T-helper 2 cell (primary cell): ENCODE measurements at places on chromosomes 13 and 19.
A peak's percentile ranks its signal among the peaks of the same experiment; 100 is the strongest.

DNA sequence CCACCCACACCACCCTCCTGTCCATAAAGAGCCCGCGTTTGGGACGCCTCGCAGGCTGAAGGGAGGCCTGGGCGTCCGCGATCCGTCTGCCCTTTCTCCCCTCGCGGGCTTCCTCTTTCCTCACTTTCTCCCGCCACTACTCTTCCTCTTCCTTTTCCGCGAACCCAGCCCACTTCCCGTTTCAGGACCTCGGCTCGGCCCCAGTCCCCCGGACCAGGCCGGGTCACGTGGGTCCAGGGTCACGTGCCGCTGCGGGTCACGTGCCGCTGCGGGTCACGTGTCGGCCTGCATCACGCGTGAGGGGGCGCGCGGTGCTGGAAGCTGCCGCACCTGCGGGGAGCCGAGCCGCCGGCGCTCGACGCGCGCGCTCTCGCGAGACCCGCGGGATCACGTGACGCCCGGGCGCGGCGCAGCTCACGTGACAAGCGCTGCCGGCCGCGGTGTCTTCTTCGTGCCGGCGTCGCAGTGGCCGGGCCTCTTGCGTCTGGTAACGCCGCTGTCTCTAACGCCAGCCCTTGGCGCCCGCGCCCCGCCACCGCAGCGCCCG is at the start of gene LAMP1:
LAMP1 (plus strand) TSS at position 417 of the 547 bp plus-strand sequence. CDS start 196 bp downstream, outside the sequence.
- peak; percentile 99 for DNase-seq

- DNase-seq = no peak
These were observed 7.8 kb upstream of the CEBPG start for GRCh38 chr19:33365691-33366090.

DNA sequence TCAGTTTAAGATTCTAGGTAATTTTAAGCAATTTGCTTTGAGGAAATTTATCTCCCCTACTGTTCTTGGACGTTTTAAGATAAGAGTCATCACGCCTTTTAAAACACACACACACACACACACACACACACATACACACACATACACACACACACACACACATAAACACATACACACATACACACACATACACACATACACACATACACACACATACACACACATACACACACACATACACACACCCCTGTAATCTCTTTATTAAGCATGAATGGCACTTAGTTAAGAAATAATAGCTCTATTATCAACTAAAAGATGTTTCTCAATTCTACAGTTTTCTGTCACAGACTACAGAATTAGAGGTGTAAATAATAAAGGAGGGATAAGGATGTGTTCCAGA is 49.2 kb downstream of the EFNB2 start:
- DNase-seq = no peak

DNA sequence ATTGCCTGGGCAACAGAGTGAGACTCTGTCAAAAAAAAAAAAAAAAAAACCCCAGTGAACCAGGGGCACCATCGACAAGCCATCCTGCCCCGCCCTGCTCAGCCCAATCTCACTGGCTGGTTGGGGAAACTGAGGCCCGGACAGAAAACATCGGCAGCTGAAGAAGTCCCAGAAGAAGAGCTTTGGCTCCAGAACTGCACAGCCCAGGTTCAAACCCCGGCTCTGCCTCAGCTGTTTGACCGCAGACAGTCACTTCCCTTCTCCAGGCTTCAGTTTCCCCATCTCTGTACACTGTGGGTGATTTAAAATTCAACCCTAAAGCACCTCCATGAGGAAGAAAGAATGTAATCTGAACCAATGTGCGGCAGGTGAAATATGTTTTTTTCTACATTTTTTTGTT is 9.4 kb upstream of the SEMA6B start:
- no peak for DNase-seq

DNA sequence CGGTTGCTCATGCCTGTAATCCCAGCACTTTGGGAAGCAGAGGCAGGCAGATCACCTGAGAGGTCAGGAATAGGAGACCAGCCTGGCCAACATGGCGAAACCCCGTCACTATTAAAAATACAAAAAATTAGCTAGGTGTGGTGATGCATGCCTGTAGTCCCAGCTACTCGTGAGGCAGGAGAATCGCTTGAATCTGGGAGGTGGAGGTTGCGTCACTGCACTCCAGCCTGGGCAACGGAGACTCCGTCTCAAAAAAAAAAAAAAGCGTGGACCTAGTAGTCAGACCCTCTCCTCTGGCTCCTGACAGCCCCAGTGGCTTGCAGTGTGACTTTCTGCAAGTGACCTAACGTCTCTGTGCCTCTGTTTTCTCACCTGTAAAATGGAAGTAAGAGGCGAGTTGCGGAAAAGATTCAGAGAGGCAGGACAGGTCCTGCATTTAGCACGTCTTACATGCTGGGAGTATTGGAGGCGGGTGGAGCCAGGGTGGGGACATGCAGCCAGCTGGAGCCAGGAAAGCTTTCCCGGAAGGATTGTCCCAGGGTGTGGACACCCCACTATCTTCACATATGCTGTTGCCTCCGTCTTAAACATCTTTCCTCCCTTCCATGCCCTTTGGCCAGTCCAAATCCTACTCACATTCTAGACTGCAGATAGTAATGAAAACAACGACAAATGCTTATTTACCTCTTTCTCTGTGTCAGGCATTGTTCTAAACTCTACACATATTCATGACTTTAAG is 2.9 kb downstream of the TUBB4A start:
- no peak for DNase-seq

DNA sequence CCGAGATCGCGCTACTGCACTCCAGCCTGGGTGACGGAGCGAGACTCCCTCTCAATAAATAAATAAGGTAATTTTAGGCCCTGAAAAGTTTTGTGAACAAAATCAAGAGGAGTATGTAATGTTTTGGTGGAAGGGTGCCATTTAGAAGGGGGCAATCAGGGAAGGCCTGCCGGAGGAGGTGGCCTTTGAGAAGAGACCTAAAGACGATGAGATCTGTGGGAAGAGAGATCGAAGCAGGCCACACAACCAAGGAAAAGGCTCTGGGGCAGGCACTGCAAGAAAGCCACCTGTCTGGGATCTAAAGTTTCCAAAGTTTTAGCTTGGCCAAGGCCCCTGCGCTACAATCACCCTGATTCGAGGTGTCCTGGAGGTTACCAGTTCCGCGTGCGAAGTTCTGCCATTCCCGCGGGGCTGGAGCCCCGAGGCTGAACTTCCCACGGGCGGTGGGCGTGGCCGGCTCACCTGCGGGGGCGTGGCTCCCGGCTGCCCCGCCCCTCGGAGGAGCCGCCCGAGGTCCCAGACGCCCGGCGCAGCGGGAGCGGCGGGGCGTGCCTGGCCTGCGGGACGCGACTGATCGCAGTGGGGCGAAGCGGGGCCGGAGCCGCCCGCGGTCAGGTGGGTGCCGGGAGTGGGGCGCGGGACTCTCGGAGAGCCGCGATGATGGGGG is at the start of gene KLC3:
KLC3 (plus strand) TSS at position 519 of the 667 bp plus-strand sequence. CDS start 4,792 bp downstream, outside the sequence.
- peak; percentile 27 for DNase-seq

DNA sequence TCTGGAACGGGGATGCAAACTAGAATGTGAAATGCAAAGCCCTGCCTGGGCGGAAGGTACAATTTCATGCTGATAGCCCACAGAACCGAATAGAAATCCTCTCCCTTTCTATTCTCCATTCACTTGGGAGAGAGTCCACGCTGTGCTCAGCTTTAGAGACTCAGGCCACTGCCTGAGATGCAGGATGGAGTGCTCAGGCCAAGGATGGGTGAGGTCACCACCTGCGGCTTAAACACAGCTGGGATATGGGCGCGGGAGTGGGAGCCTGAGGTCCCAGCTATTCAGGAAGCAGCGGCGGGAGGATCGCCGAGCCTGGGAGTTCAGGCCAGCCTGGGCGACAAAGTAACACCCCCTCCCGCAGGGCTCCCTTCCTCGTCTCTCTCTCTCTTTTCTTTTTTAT is 446 bp upstream of the ZNF83 start:
- DNase-seq = no peak

DNA sequence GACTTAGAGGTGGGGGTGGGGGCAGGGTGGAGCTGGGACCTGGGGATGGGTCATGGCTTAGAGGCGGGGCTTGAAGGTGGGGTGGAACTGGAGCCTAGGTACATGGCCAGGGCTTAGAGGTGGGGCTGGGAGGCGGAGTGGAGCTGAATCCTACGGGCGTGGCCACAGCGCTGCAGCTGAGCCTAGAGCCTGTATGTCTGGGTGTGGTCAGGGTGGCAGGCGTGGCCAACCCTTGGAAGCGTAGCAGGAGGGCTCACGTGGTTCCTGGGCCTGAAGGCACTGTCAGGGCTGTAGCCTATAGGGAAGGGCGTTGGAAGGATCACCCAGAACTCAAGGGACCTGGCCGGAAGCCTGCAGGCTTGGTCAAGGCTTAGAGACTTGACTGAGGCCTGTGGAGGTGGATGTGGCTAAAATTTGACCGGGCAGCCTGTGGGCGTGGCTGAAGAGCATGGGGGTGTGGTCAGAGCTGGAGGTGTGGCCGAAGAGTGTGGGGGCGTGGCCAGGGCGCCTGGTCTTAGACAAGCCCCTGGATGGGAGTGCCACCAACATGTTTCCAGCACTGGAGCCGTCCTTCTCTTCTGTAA is 24.3 kb downstream of the COLGALT1 start:
- DNase-seq = no peak

- peak; percentile 33 for DNase-seq
These were observed 9.1 kb downstream of the SPACA6 start for GRCh38 chr19:51702103-51702824.

GRCh38 chr13:111924678-111925075 is 142.3 kb upstream of the SOX1 start:
- no peak for DNase-seq

- DNase-seq = peak; percentile 23
These were observed 24.0 kb downstream of the SLC8A2 start for GRCh38 chr19:47447470-47448359.

GRCh38 chr19:15529774-15530372 is 21.5 kb downstream of the CYP4F22 start:
- DNase-seq = no peak

DNA sequence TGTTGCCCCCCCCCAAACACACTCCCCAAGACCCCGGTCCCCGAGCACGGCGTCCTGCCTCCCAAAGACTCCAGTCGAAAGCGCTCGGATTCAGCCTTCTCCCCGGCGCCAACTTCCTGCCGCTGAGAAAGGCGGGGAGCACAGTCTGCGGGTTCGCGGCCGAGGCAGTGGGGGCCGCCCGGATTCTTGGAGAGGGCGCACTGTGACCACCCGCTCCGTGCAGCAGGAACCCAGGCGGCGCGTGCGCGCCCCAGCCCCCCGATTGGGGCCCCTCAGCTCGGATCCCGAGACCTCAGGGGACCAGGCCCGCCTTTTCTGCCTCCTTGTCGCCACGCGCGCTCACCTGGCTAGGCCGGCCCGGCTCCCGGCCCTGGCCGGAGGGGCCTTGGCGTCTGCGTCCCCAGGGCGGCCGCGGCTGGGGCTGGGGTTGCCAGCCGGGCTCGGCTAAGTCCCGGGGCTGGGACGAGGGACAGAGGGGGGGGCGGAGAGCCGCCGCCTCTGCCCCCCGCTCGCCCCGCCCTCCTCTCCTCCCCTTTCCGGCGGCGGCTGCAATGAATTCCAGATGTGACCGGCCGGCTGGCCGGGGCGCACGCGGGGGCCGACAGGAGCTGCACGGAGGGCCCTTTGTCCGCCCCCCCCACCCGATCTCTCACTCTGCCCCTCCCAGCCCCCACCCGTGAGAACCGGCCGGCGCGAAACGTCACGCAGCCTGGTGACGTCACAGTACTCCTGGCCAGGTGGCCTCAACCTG is at the start of gene S1PR2:
S1PR2 (minus strand) TSS at position 471 of the 751 bp plus-strand sequence. CDS start 6,426 bp downstream, outside the sequence.
- peak; percentile 70 for DNase-seq

GRCh38 chr13:100987948-100988347 is 313.4 kb upstream of the TMTC4 start:
- DNase-seq = no peak

- DNase-seq = no peak
These were observed 1.5 kb upstream of the RGCC start for GRCh38 chr13:41455725-41456419.

DNA sequence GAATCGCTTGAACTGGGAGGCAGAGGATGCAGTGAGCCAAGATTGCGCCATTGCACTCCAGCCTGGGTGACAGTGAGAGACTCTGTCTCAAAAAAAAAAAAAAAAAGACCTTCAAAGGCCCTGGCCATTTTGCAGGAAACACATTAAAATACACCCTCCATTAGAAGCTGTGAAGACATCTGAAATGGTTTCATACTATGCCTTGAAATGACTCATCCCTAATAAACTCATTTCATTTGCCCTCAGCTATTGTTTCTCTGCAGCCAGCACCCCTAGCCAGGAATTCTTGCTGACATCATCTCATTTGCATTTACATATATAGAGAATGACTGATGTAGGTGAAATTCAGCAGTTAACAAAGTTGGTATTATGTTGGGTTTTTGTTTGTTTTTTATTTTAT is 8.7 kb downstream of the EML2 start:
- no peak for DNase-seq

- no peak for DNase-seq
These were observed 49.6 kb downstream of the ABCC4 start for GRCh38 chr13:95251641-95252040.

GRCh38 chr13:100842136-100842535 is 167.5 kb upstream of the TMTC4 start:
- no peak for DNase-seq

DNA sequence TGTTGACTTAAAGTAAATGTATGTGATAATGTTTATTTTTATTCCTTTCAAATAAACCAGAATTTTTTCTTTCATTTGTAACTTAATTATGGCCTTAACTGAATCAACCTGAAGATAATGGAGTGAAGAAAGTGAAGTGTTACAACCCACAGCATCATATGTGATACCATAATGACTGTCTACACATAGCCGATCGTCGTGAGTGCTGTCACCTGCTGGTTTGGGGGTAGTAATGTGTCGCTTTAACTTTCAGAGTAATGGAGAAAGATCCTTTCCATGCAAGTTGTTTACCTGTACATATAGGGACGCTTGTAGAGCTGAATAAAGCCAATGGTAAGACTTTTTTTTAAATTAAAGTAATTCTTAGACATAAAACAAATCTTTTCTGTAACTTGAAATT is 9.9 kb downstream of the CDC16 start:
- DNase-seq = no peak

DNA sequence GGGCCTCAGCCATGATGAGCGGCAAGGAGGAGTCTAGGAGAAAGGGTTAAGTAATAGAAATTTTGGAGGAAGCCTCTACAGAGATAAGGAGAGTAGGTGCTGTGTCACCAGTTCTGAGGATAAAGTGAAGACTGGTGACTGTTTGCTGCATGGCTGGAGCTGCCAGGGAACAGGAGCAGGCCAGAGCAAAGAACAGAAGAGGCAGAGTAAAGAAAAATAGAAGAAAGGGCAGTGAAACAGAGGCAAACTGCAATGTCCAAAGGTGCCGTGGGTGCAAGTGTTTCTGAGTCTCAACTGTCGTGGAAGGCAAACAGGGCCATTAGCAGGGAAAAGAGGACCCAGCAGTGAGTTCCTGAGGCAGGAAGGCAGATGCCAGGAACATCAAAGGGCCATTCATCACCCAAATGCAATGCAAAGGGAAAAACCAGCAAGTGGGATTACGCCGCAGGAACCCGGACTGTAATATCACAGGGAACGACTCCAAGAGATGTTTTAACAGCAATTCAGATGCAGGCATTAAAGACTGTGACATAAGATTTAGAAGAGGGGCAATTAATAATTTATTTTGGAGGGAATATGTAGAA is 318.3 kb downstream of the FOXO1 start:
- no peak for DNase-seq

GRCh38 chr19:46975011-46975924 is 44.4 kb upstream of the NPAS1 start:
- no peak for DNase-seq
